HEK293T (cell line): ENCODE measurements at places on chromosomes 5 and 9.

GRCh38 chr9:109996936-109997580 lies 210.9 kb downstream of the C9orf152 start:
- no peak for DNase-seq

DNA sequence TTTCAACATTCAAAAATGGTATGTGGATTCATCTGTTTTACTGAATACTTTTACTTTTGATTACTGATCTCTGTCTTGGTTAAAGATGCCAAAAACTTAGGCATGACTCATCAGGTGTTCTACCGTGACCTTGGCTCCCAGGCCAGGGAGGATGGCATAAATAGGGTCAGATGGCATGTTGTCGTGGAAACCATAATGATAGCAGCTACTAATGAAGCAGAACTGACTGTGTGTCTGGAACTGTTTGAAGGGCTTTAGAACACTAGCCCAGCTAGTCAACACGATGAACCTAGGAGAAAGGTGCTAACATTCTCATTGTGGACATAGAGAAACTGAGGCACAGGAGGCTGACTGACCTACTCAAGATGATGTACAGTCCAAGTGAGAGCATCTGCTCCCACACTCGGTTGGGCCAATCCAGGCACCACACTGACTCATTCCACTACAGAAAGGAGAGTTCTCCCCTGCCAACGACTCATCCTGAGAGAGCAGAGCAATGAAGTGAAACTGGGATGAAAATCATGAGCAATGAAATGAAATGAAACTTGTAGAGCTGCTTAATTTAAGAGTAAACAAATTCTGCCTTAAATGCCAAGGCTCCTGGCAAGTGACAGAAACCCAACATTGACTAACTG lies 116.0 kb downstream of the TENT4A start:
- no peak for DNase-seq

DNA sequence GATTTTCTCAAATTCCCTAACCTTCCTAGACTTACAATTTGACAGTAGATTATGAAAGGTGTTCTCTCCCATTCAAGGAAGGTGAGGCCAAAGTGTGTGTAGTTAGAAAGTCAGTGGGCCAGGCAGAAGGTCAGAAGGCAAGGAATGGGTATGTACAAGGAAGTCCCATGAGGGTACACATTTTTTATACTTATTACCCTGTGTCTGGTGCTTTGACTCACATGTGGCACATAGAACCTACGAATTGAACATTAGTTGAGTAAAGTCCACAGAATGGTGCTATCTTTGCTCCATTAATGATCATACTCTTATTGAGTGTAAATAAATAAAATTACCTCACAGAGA lies 55.4 kb downstream of the IQGAP2 start:
- no peak for DNase-seq

DNA sequence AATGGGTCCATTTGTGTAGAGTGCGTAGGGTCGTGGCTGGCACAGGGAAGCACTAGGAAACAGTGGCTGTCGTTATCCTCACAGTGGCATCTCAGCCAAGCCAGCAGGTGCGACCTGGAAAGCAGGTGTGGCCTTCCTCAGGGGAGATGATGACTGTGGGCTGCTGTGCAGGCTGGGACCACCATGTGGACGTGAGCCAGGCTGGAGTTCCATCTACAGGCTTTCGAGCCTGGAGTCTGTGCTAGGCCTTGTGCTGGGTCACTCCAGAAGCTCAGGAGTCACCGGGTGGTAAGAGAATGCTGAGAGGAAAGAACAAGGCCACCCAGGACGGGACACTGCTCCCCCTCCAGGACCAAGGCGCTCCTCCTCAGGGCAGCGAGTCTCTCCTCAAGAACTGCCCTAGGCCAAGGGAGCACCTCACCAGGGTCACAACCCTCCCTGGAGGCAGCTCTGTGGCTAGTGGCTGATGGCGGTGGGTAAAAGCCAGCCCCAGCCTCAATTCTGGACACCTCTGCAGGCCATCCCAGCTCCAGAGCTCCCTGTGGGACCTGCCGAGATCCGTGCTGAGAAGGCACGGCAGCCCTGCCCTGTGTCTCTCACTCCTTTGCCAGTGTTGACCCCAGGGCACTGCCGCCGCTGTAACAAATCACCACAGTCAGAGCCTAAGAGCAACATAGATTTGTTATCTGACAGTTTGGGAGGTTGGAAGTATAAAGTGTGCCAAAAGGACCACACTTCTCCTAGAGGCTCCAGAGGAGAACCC lies 36.0 kb downstream of the WHRN start:
- no peak for DNase-seq

GRCh38 chr9:98850851-98851729 lies 43.6 kb downstream of the GALNT12 start:
- no peak for DNase-seq

GRCh38 chr5:16265141-16265540 lies 85.5 kb upstream of the MARCHF11 start:
- DNase-seq = no peak

DNA sequence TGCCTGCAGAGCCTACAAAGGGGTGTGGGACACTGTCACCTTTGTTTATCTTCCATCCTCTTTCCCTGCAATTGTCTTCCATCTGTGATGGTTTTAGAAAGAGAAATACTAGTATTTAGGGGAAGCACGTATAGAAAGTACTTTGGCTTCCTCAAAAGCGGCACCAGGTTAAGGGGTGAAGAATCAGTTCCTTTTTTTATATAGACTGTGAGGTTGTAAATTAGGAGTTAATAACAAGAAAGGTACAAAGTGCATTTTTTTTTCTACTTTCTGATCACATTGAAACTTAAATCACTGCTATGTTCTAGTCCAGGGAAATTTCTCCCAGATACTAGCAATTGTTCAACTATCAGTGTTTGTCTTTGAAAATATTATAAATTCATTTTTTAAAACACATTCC lies 219.3 kb downstream of the CEMIP2 start:
- DNase-seq = no peak

GRCh38 chr5:83414601-83415000 lies 56.9 kb upstream of the VCAN start:
- DNase-seq = no peak

DNA sequence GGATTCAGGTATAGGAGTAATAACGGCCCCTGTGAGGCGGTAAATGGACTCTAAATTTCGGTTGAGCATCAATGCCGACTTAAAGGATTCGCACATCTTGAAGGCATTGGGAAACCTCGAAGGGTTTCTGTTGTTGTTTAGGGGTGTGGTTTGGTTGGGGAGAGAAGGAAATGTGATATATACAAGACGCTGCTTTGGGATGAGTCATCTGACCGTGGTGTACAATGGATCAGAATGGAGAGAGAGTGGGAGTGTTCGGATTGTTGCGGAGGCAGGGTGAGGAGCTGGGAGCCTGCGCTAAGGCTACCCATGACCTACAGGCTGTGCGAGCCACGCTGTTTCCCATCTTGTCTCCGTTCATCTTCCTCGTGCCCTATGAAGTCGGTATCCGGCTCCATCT lies 60.4 kb upstream of the ERCC6L2 start:
- DNase-seq = no peak

- no peak for DNase-seq
These were observed 36.2 kb upstream of the TTC1 start for GRCh38 chr5:159972538-159973362.

DNA sequence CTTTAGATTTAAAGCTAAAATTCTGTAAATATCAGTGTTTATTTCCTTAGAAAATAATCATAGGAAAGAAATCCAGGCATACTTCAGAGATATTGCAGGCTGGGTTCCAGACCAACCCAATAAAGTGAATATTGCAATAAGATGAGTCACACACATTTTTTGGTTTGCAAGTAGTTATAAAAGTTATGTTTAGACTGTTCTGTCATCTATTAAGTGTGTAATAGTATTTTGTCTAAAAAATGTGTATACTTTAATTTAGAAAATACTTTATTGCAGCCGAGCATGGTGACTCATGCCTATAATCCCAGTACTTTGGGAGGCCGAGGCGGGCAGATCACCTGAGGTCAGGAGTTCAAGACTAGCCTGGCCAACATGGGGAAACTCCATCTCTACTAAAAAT lies 6.9 kb upstream of the RIC1 start:
- DNase-seq = no peak

DNA sequence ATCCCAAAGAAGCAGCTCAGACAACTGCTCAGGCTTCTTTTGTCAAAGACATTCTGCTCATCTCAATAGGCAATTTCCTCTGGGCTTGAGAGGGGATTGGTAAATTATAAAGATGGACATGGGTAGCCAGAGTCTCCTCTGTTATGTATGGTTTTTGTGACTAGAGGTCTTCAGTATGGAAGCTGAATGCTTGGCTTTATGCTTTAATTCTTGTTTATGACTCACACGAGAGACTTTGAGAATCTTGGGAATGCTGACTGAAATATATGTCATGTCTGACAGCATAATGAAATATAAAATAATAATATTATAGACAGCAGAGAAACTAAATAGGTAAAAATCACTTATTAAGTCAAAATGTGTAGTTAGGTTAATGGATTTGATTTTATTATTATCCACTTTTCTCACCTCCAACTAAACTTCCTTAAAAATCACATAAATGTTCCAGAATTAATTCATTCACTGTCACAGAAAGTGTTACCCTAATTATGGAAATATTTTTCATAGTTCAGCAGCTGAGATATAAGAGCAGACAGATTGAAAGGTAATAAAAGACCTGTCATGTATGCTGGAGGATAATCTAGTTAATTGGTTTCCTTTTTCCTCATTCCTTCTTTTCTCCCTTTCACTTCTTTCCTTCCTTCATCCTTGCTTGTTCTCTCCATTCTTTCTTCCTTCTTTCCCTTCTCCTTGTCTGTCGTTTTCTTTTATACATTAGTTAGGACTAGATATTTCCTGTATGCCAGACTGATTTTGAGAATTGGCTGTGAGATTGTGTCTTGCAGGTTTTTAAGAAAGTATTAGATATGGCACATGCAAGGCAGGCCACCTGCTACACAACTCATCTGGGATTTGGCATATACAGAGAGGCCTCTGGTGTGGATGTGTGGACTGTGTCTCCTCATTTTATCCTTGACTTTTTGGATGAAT lies 1866.1 kb upstream of the NUDT12 start:
- no peak for DNase-seq

- DNase-seq = no peak
These were observed 103.2 kb downstream of the KLF4 start for GRCh38 chr9:107386396-107386795.
